PC-3 (cell line): ENCODE measurements at places on chromosomes 1 and 21. TPM values are rescaled to one million over a fixed set of nuclear protein-coding genes. Genes with fewer than 3 reads are reported as not detected.

Gene TMEM125
- total RNA-seq: 8.6 and 9.8 TPM in 2 replicates

Gene KIF14
- total RNA-seq: 23.6 and 23.7 TPM in 2 replicates

Gene AMY1A
- total RNA-seq: not detected in 2 replicates

Gene AK5
- 3.4 and 3.8 TPM in 2 replicates for total RNA-seq

Gene TUFT1
- 33.9 and 46.9 TPM in 2 replicates for total RNA-seq

Gene LEFTY1
- total RNA-seq: not detected in 2 replicates

Gene SSR2
- 282 and 293 TPM in 2 replicates for total RNA-seq
